ENCODE measurements at places on chromosomes 16 and 17.

DNA sequence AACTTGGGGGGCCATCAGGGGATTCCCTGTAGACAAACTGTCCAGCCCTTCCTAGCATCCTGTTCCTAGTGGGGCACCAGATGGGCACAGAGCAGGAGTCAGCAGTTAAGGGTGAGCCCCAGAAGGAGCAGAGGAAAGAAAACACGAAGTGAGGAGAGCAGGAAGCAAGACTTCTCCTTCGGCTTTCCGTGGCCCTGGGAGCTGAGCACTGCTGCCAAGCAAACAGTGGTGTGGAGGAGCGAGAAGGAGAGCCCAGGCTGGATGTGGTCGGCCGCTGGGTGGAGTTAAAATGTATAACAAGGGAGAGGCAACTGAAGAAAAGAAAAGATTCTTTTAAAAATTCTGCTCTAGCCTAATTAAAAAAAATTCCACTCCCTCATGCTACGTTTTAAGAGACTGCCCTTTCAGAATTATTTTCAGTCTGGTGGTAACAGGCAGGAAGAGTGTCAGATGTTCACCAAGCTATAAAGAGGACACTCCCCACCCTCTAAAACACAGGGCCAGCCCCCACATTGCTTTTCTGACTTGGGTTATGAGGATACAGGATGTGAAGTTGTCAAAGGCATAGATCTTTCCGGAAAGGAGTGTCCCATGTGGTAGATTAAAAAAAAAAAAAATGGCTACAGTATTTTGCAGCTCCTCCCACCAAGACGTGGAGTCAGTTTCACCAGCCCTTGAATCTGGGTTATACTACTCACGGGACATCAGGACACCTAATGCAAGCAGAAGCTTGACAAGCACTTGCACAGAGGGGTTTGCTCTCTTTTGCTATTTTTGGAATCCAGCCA is 74.9 kb upstream of the ZFHX3 start:
- DNase-seq = peak; percentile 12

DNA sequence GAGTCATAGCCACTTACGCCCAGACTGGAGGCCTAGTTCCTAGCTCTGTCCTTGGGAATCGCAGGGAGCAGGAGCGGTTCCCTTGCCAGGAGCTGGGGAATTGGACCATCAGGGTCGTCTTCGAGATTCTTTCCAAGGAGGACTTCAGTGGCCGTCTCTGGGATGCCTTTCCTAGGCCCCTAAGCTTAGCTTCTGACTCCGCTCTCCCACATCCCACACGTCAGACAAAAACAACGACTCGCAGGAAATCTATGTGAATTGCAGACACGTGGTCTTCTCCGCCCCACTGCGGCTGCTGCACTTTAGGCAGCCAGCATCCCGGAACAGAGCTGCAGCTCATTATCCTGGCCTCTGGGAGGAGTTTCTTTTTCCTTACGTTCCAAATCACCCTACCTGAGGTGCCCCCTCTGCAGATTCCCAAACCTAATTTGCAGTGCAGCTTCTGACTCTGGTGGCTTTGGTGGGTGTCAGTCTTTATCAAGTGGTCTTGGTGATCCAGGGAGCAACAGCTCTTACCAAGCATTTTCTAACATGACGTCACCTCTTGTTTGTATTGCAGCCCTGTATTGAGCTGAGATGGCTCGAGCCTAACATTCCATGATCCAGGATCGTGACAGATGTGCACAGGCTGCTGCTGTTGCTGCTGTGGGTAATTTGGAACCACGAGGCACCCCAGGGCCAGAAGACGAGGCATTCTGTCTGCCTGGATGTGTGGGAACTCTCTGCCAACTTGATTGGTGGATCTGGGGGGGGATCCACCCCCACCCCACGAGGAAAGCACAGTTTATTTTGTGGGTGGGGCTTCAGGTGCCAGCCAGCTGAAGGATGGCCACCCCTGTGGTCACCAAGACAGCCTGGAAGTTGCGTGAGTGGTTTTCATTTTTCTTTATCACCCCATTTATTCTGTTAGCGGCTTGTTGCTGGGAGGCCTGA is 1.1 kb downstream of the KATNB1 start:
- peak; percentile 86 for DNase-seq

DNA sequence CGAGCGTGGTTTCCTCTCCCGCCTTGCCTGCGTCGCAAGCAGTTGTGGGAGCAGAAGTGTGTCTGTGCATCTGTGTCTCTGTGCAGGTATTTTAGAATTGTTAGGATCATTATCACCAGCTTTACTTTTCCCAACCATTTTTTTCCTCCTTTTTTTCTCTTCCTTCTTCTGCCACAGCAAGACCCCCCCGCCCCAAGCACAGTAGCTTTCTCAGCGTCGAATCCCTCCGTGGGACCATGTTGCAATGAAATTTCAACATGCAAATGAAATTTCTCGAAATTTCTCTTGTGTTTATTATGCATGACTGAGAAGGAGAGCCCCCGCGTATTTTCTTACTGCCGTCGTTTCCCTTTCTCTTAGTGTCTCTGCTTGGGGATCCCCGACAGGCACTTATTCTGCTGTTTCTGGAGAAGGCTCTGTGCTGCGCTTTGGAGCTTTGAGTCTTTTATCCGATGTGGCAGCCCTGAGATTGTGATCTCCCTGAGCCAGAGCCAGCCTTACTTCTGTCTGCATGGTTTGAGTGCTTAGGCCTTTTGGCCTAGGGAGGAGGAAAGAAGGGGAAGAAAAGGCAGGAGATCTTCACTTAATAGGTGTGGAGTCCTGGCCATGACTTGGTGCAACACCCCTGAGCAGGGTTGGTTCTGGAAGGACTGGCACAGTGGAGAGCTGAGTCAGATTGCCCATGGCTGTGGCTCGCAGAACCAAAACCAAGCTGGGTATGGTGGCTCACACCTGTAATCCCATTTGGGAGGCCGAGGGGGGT is 5.0 kb downstream of the ARMC7 start:
- DNase-seq = no peak

- no peak for DNase-seq
These were observed 7.4 kb downstream of the FAM171A2 start for GRCh38 chr17:44356241-44356640.

DNA sequence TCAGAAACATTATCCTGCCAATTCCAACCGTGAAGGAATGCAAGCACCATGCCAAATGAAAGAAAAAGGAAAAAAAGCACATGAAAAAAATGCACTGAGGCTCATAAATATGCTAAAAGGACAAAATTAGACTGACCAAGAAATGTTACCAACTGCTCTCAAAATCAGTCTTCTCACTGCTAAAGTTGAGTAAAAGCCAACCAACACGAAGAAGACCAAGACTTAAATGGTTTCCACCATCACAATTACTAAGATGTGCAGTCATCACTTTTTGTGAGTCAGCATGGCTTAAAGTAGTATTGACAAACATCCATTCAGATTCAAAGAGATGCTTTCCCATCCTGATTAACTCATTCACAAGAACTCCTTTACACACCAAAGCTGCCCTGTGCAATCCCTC is 16.4 kb downstream of the CDYL2 start:
- peak; percentile 79 for DNase-seq

- DNase-seq = no peak
These were observed 10.1 kb downstream of the HMOX2 start for GRCh38 chr16:4486126-4486893.

GRCh38 chr17:1752425-1753262 is 9.2 kb upstream of the SERPINF1 start:
- DNase-seq = no peak

DNA sequence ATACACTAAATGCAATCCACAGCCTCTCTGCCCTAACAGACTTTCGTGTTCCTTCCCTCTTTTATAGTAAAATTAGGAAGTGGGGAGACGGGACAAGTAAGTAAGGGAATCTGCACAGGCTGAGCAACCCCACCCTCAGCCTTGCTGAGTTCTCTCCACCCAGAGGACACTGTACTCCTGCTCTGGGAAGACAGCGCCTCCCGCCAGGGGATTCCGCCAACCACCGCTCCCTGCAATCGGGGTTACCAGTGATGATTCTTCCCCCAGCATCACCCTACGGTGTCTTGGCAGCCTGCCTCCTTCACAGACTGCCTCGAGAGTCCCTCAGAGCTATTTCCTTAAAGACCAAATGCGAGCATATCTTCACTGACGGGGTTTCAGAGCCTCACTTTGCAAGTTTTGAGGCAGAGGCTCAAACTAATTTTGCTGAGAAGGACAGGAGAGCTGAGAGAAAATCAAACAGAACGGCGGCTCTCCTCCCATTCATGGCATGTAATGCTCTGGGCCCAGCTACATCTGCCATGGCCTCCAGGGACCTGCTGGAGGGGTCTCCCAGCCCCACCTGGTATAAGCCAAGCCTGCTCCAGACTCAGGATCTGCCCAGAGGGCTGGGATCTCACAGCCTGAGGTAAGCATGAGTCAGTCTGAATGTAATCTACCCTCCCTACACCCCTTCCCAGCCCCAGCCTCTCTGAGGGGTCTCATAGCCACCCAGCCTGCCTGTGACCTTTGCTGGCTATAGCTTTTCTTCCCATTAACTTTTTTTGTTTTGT is 22.7 kb upstream of the ASGR2 start:
- DNase-seq = no peak

- no peak for DNase-seq
These were observed 320.1 kb downstream of the CBLN1 start for GRCh38 chr16:48961546-48961945.

DNA sequence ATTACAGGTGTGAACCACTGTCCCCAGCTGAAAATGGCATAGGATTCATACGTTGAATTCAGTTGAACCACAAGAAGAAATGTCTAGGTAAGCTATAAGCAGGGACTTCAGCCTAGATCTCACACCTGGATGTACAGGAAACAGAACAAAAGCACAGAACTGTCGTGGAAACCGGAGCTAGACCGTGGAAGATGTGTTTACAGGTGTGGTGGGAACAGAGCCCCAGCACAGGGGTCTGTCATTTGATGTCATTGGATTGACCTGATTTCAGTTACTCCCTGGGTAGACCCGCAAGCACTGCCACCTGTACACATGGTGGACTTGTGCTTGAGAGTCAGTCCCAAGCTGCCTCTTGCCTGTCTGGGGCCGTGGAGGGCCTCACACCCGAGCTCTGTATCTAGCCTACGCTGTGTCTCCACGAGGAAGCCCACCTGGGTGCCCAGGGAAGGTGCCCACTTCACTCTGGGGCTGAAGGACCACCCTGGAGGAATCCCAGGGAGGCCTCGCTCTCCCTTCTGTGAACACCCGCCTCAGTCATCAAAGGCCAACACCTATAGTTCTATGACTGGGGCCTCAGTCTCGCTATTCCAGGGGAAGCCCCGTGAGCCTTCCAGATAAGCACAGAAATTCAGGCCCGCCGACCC is 32.2 kb upstream of the MLKL start:
- DNase-seq = no peak

- DNase-seq = no peak
These were observed 25.2 kb upstream of the CRISPLD2 start for GRCh38 chr16:84794626-84795025.

- no peak for DNase-seq
These were observed 293.1 kb upstream of the N4BP1 start for GRCh38 chr16:48903039-48903438.

DNA sequence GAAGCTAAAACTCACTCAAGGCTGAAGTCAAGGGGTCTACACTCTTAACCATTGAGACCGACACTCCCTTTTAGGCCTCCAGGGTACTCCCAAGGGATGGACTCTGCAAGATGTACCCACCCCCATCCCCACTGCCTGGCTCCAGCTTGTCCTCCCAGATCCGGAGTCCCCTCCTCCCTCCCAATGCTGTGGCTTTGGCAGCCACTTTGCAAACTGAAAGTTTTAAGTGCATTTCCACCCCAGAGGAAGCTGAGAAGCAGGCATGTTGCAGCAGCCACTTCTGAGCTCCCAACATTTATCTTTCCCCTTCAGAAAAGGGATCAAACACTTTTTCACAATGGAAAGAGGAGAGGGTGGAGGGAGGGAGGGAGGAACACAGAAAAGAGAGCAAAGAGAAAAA is 115.2 kb downstream of the COPRS start:
- DNase-seq = peak; percentile 64

DNA sequence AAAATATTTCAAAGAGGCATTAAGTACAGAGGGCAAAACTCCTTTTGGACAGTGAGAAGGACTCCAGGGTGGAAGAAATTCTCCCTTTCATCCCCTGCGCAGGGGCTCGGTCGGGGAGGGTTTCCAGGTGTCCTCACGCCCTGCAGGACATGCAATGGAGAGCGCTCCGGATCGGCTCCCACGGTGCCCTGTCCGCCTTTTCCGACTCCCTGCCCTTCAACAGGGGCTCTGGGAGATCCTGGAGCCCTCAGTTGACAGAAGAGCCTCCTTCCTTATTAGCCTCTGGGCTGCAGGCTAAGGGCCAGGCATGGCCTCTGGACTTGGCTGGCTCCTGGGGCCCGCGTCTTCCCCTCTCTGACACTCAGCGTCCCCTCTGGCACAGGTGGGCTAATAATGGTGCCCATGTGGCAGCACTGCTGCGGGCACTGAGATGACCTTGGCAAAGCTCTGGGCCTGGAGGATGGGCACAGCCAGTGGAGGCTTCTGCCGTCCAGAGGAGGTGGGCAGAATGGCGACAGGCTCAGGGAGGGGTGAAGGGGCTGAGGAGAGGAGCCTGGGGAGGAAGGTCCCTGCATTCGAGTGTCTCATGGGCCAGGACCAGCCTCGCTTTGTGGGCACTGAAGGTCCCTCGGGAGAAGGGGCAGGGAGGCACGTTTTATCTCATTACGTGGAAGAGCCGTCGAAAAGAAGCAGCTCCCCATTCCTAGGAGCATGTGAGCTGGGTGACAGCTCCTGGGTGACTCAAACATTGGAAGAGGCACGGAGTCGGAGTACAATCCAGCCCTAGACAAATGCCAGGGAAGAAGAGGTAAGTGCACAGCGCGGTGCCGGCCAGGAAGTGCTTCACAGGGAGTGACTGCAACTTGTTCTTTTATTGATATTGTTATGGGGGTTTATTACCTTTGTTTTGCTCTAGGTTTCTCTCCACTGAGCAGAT is 161.7 kb downstream of the IRF8 start:
- DNase-seq = no peak

DNA sequence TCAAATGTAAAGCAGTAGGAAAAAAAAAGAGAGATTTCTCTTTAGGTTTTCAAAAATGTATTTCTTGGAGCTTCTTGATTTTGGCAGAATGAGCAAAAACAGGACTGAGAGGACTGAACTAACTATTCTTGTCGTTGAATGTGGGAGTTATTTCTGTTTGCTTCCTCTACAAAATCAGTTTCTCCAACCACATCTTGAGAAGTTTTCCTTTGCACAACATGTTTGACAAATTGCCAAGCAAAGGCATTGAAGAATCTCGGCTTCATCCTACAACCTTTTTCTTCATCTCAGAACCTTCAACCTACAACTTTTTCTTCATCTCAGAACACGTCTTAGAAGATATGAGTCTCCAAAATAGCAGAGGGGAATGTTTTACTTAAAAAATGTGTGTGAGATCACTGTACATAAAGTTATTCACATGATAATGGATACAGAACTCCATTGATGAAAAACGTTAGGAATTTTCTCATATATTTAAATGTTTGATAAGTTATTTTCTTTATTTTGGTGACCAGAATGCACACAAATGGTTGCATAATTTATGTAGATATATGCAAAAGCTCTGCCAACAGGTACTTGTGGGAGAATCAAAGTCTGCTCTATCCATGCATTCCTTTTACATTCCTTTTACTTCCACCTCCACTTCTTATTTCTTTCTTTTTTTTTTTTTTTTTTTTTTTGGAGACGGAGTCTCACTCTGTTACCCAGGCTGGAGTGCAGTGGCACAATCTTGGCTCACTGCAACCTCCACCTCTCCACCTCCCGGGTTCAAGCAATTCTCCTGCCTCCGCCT is 370.0 kb downstream of the KCNJ2 start:
- DNase-seq = no peak
